Activated naive CD8-positive, alpha-beta T cell treated with anti-CD3 and anti-CD28 coated beads, Interleukin-2, amount 50 U/mL, for 24 hours (primary cell): ENCODE measurements at places on chromosomes 11 and 22.

GRCh38 chr22:49073873-49074417, 753.7 kb downstream of the BRD1 start:
- no peak for DNase-seq
- H3K4me1 ChIP-seq: no peaks in the 10 kb centered on the region
- no peak overlapping the region for H3K4me3 ChIP-seq
- peaks cover 3% of the 10 kb centered on the region for H3K27me3 ChIP-seq
- no peak overlapping the region for H3K27ac ChIP-seq
- H3K36me3 ChIP-seq: no peaks in the 10 kb centered on the region

DNA sequence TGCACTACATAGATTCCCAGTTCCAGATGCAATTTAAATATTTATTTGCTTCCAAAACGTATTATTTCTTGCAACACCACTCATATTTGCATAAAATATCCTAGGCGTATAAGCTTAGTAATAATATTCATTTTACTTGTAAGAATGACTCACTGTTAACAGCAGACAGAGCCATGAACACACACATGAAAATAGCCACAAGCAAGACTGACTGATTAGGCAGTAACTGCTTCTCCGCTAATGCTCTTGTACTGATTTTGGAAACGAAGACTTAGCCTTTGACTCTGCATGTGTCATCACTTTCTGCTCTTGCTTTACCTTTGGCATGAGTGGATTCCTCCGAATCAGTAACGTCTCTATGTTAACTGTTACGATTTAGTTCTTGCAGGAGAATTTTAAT, 6.0 kb downstream of the OR10Q1 start:
- H3K4me3 ChIP-seq: no peak overlapping the region
- no peaks in the 10 kb centered on the region for H3K36me3 ChIP-seq
- no peak for DNase-seq
- H3K27ac ChIP-seq: no peak overlapping the region
- no peaks in the 10 kb centered on the region for H3K4me1 ChIP-seq
- H3K27me3 ChIP-seq: peaks cover 3% of the 10 kb centered on the region

DNA sequence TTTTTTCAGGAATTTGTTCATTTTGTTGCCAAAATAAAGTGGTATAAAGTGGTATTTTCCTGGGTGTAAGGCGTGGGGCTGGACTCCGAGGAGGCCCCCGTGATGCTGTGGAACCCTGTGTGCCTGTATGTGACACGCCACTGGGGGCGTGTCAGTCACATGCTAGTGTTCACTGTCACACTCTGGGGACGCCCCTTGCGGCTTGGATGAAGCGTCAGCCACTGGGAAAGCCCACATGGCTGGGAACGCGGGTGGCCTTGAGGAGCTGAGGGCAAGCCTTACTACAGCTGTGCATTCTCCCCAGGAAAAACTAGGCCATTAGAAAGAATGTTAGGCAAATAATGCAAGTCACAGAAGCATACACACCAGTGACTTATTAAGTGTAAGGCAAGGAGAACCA, 77.0 kb upstream of the SLC25A18 start:
- no peaks in the 10 kb centered on the region for H3K4me1 ChIP-seq
- no peak overlapping the region for H3K27ac ChIP-seq
- no peak overlapping the region for H3K4me3 ChIP-seq
- DNase-seq: no peak
- no peaks in the 10 kb centered on the region for H3K36me3 ChIP-seq

DNA sequence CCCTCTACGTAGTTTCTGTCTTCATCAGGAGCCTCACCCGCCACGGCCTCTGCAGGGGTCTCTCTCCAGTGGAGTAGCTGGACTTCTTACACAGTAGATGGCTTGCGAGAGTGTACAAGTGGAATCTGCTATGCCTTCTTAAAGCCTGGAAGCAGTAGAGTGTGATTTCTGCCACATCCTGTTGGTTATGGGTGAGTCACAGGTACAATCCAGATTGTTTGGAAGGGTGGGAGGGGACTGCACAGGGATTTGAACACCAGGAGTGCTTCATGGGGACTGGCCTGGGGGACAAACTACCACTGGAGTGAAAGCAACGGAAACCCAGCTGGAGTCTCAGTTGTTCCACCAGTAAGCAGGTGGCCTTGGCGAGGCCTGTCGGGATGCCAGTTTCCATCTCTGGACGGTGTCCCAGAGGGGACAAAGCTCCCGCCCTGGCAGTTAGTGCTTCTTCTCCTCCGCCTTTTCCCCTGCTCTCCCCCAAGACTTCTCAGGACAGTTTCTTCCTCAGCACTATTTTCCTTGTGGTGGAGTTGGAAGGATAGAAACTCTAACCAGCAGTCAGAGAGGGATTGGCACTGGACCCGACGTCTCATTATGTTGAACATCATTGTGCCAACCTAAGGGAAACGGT, 85.0 kb upstream of the RCN1 start:
- H3K27ac ChIP-seq: no peak overlapping the region
- H3K4me1 ChIP-seq: no peaks in the 10 kb centered on the region
- no peaks in the 10 kb centered on the region for H3K36me3 ChIP-seq
- H3K4me3 ChIP-seq: no peak overlapping the region

GRCh38 chr11:94650756-94651155, 83.6 kb downstream of the PIWIL4 start:
- H3K4me1 ChIP-seq: no peaks in the 10 kb centered on the region
- no peak overlapping the region for H3K27ac ChIP-seq
- H3K36me3 ChIP-seq: no peaks in the 10 kb centered on the region
- no peak for DNase-seq
- H3K27me3 ChIP-seq: no peaks in the 10 kb centered on the region

DNA sequence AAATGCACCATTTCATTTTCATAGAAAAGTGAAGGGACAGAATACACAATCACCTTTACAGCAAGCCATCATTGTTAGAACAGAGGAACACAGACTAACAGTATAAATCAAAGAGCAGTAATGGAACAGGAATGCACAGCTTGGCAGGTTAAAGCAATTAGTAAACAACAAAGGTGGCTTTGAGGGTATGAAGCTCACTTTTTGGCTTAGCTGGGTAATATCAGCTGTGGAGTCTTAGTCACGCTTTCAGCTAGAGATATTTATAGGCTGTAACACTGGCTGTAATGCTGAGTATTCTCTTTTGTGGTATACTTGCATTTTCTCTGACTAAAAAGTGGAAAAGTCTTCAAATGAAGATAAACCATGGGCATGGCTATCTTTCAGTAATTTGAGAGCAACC, 1780.5 kb downstream of the LRRC4C start:
- no peak for DNase-seq
- no peaks in the 10 kb centered on the region for H3K4me1 ChIP-seq
- no peak overlapping the region for H3K4me3 ChIP-seq
- H3K27ac ChIP-seq: no peak overlapping the region

- no peak for DNase-seq
- peaks cover 33% of the 10 kb centered on the region for H3K36me3 ChIP-seq
- H3K27me3 ChIP-seq: no peaks in the 10 kb centered on the region
- H3K27ac ChIP-seq: no peak overlapping the region
These were observed 38.5 kb upstream of the GRK2 start for GRCh38 chr11:67227726-67228125.

DNA sequence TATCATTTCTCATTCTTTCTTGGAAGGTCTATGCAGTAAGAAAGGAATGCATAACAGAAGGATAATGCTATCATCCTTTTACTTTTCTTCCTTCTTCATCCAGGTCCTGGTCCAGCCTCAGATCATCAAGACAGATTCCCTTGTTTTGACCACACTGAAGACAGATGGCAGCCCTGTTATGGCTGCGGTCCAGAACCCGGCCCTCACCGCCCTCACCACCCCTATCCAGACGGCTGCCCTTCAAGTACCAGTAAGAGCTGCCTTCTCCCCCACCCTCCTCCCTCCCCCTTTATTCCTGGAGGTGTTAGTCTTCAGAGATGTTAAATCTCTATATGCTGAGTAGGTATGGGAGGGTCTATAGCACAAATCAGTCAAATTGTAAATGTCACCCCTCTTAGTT, 37.9 kb downstream of the SREBF2 start:
- no peaks in the 10 kb centered on the region for H3K27me3 ChIP-seq
- peaks cover 69% of the 10 kb centered on the region for H3K36me3 ChIP-seq
- H3K27ac ChIP-seq: no peak overlapping the region
- H3K4me3 ChIP-seq: no peak overlapping the region
- peaks cover 57% of the 10 kb centered on the region for H3K4me1 ChIP-seq

GRCh38 chr11:126917531-126918204, 82.9 kb downstream of the KIRREL3 start:
- H3K4me1 ChIP-seq: peaks cover 5% of the 10 kb centered on the region
- DNase-seq: no peak
- H3K36me3 ChIP-seq: no peaks in the 10 kb centered on the region
- H3K27ac ChIP-seq: no peak overlapping the region
